ENCODE measurements at places on chromosomes 3 and 15.

GRCh38 chr3:152902141-152902669 lies 67.3 kb downstream of the P2RY1 start:
- DNase-seq, result no peak

DNA sequence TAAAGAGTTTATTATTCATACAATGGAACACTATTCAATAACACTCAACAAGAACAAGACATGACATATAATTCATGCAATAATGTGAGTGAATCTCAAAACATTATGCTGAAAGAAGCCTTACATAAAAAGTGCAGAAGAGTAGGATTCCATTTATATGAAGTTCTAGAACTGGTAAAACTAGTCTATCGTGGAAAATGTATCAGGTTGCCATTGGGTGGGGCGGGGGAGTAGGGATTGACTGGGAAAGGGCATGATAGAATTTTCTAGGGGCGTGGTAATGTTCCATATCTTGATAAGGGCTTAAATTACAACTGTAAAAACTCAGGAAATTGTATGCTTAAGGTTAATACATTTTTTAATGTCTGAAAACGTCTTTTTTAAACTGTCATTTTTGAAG lies 247.9 kb downstream of the SATB1 start:
- no peak for DNase-seq

DNA sequence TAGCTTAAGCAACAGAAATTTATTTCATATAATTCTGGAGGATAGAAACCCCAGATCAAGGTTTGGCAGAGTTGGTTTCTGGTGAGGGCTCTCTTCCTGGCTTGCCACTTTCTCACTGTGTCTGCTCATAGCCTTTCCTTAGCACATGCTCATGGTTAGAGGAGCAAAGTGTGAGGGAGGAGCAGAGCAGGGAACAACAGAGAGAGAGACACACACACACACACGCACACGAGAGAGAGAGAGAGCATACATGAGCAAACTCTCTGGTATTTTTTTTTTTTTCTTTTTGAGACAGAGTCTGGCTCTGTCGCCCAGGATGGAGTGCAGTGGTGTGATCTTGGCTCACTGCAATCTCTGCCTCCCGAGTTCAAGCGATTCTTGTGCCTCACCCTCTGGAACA lies 36.8 kb upstream of the ZDHHC23 start:
- no peak for DNase-seq

DNA sequence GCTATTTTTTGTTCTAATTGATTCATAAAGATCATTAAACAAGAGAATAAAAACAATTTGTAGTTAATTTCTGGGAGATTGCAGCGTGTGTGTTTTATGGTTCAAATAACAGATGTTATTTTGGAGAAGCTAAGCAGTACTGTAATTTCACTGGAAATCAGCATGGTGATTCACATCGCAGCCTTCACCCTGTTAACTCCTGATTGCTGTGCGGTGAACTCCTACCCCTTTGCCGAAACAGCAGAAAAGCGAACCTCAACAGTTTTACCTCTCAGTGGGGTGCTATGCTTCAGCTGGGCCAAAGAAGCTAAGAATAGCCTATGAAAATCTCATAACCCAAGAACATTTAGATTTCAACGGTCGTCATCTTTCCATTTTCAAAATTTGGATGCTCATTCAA lies 441.5 kb upstream of the RARB start:
- DNase-seq, result no peak

DNA sequence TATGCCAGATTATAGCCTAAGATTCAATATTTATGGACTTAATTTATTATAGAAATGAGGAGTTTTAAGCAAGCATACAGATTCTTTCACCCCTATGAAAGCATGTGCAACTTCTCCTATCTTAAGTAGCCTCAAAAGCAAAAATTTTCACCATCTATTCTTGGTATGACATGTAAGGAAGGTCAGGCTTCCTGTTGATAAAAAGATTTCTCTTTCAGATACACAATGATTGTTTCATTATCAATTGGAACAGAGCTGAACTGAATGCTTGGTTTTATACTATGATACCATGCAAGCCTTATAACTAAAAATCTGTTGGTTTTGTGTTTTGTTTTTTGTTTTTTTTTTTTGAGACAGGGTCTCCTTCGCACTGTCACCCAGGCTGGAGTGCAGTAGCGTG lies 3.9 kb downstream of the GRK7 start:
- no peak for DNase-seq

DNA sequence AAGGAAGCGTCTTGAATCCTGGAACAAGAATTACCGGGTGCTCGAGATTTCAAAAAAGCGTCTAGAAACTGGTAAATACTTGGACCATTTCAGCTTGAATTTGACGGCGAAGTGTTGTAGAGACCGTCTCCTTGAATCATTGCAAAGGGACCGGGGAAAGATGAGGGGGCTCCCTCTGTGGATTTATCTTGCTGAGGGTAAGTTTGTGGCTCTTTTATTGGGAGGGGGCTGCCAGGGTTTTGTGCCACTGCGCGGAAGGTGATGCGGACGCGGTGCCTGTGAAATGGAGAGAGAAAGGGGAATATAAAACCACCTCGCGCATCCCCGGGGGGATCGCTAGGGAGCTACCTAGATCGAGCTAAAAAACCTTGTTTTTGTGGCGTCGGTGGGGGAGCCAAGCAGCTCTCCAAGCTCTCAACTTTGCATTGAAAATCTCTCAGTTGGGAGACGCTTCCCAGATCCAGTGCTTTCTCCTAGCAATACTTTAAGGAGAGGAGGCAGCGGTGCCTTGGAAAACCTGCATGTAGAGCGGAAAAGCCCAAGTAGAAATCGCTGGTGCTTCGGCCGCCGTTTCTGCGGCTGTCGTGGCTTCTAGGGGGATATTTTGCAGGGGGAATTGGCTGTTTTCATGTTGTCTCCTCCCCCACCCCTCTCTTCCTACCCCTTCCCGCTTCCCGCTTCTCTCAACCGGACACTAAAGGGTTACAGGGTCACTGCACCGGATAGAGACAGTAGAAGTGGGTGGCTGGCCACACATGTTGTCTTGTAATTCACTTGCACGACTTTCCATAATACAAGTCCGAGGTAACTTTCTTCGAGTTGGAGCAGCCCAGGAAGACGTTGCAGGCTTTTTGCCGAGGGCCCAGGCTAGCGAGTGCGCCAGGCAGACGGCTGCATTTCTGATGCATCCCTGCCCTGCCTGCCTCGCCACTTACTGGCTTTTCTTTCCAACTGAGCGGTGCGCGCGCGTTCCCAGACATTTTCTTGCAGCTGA lies 187.6 kb downstream of the NLGN1 start:
- DNase-seq, result no peak

GRCh38 chr3:4083225-4084015 lies 219.7 kb upstream of the SETMAR start:
- DNase-seq, result no peak

DNA sequence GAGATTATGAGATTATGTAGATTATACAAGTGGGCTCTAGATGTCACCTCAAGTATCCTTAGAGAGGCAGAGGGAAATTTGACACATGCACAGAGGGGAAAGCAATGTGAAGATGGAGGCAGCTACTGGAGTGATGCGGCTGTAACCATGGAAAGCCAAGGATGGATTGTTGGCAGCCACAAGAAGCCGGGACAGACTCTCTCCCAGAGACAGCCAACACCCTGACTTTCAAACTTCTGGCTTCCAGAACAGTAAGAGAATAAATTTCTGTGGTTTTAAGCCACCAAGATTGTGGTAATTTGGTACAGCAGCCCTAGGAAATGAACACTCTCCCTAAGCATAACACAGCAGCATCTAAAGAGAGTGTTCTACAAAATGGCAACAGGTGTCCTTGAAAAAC lies 34.4 kb upstream of the PRICKLE2 start:
- DNase-seq, result no peak

Data from activated CD8-positive, alpha-beta memory T cell treated with anti-CD3 and anti-CD28 coated beads for 1 hour (primary cell).